ENCODE measurements at places on chromosomes 2 and 18.

DNA sequence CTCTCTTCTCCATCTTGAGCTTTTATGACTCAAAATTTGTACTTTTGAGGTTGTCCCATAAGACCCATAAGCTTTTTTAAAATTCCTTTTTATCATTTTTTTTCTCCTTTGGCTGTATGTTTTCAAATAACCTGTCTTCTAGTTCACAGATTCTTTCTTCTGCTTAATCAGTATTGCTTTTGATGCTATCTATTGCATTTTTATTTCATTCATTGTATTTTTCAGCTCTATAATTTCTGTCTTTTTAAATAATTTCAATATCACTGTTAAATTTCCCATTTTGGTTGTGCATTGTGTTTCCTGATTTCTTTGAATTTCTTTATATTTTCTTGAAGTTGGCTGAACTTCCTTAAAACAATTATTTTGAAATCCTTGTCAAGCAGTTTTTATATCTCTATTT lies 4.8 kb upstream of the XDH start:
- no peak for DNase-seq

GRCh38 chr2:240584486-240585031 lies 2.0 kb upstream of the CAPN10 start:
- DNase-seq = peak; percentile 96

DNA sequence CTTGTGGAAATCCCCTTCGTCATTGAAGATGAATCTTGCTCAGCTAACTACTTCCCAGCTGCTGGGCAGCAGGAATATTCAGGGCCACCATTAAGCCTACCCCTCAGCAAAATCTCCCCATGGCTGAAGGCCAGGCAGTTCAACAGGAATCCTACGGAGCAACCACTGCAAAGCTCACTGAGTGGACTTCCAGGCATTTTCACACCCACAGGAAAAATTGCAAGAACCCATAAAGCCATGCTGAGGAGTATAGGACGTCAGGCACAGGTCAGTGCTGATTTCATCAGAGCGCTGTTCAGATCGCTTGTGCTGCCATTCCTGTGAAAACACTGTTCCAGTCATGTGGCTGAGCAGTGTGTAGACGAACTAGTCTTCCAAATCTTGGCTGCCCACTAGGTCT lies 134.8 kb upstream of the TACR1 start:
- no peak for DNase-seq

GRCh38 chr2:19754907-19755306 lies 146.9 kb downstream of the TTC32 start:
- DNase-seq = no peak

GRCh38 chr2:85750587-85751575 lies 2.9 kb upstream of the ATOH8 start:
- no peak for DNase-seq

GRCh38 chr2:31998731-31999383 lies 12.0 kb downstream of the MEMO1 start:
- no peak for DNase-seq

DNA sequence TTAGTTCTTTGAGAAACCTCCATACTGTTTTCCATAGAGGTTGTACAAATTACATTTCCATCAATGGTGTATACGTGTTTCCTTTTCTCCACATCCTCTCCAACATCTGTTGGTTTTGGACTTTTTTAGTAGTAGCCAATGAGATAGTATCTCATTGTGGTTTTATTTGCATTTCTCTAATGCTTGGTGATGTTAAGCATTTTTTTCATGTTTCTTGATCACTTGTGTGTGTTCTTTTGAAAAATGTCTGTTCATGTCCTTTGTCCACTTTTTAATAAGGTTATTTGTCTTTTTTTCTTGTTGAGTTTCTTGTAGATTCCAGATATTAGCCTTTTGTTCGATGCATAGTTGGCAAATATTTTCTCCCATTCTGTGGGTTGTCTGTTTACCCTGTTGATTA lies 392.3 kb upstream of the ZEB2 start:
- DNase-seq = no peak

DNA sequence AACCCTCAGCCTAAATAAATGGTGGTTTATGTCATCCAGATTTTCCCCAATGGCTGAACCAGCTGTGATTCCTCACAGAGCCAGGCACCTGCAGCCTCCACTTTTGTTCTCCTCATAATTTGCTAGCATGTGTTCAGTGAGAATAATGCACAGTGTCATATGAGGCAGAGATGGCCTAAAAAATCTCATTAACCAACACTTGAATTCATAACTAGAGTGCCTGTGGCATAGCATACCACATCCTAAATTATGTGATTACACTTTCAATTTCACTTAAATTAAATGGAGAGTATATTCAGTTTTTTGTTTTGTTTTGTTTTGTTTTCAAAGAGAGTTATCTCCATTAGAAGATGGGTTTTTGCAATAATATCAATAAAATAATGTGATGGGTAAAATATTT lies 488.0 kb downstream of the CBLN2 start:
- no peak for DNase-seq

DNA sequence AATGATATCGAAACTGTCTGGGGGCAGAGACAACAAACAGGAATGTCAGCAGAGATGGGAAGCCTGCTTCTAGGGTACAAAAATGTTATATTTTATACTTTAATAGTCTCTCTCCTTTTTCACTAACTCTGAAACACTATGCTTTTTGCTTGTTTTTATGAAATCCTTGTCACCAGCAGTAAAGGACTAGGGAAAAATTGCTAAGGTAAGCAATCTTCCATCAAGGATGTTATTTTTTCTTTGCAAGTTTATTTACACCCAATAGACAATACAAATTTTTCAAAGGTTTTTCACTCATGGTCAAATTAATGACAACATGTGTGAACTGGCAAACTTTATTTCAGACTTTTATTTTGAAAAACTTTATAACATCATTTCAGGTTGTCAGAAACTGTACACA lies 1465.9 kb upstream of the NXPH2 start:
- no peak for DNase-seq

DNA sequence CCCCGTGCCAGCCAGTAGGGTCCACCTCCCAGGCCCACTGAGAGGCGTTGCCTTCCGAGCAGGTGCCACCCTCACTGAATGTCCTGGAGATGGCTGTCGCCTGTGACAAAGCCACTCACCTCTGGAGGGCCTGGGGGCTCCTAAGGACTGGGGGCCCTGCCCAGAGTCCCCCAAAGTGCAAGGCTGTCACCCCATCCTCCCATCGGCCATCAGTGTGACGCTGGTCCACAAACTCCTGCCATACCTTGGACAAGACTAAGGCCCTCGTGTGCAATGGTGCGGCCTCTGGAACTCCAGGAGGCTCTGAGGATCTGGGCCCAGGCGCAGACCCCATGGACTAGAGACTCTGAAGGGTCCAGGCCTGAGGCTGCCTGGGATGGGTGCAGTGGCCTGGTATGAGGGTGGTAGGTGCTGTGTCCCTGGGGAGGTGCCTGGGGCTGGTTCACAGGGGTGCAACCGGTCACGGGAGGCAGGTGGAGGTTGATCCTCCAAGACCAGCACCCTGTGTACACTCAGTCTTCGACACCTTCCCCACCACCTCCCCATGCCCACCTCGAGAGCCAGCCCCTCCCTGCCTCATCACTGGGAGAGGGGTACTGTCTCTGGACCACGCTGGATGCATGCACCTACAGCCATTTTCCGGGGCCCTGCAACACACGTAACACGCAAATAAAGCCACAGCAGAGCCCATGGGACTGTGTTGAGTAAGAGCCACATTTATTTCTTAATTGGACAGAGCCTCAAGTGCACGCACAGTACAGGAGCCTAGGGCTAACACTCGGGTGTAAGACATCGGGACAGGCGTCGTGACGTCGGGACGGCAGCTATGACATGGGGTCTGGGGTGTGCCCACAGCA lies 21.6 kb downstream of the AQP12A start:
- DNase-seq = no peak

All from Jurkat, Clone E6-1 (cell line).